SJCRH30 (cell line): ENCODE measurements at places on chromosomes 1 and 21. TPM values are rescaled to one million over a fixed set of nuclear protein-coding genes. Genes with fewer than 3 reads are reported as not detected.

Gene TNFSF4
- 0.10 and 0.15 TPM in 2 replicates for total RNA-seq

Gene PRAMEF27
- not detected in 2 replicates for total RNA-seq

Gene CYP2J2
- 1.9 and 2.6 TPM in 2 replicates for total RNA-seq

Gene CR1
- 0.16 TPM in 1 of 2 replicates, not detected in the other for total RNA-seq

Gene GRIK3
- not detected in 2 replicates for total RNA-seq

Gene WLS
- 38.1 and 43.2 TPM in 2 replicates for total RNA-seq

Gene MPZ
- 0.71 and 1.1 TPM in 2 replicates for total RNA-seq

Gene GIPC2
- not detected in 2 replicates for total RNA-seq

Gene NUCKS1
- total RNA-seq: 363 and 379 TPM in 2 replicates

Gene BARHL2
- not detected in 2 replicates for total RNA-seq
